ENCODE measurements at places on chromosomes 1 and 21.

GRCh38 chr1:212952641-212952976, 2.3 kb downstream of the VASH2 start:
- DNase-seq, result no peak

- DNase-seq, result no peak
These were observed 101.0 kb upstream of the COG2 start for GRCh38 chr1:230541306-230541705.

DNA sequence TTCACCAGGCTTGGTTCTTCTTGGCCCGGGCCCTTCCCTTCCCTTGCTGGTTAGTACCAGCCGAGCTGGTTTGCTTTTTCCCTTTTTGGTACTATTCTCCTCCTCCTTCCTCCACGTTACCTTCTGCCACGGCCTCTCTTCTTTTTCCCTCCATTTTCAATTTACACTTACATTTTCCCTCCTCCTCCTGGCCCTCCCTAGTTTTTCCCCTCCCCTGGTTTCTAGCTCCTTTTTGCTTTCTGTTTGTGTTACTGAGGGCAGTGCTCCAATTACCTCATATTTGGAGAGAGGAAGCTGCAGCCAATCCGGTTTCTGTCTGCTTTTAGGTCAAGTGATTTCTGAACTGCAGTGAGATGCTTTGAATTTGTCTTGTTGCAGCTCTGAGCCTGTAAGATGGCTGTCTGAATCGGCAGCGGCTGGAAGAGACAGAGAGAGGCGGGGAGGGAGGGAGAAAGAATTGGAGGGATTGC, 63.7 kb downstream of the MACF1 start:
- no peak for DNase-seq

DNA sequence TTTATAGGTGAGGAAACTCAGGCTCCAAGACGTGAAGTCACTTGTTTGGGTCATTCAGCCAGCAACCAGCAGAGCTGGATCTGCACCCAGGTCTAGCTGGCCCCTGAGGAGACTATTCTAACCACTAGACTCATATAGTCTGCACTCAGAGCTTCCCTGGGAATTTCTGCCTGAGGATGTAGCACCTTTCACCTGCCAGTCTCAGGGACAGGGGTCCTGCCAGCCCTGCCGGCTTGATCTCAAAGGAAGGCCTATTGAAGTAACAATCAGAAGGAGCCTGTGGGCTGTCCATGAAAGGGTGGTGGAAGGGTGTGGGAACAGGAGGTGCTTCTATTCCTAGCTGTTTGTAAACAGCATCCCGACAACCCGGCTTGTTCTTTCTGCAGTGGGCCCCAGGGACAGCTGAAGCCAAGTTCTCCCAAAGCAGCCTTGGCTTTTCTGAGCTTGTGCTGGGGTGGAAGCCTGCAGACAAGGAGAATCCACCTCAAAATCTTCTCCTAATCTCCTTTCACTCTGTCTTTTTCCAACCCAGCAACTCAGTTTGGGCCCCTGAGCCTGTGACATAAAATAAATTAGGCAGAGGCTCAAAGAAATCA, 7.8 kb downstream of the LMOD1 start:
- DNase-seq, result no peak

DNA sequence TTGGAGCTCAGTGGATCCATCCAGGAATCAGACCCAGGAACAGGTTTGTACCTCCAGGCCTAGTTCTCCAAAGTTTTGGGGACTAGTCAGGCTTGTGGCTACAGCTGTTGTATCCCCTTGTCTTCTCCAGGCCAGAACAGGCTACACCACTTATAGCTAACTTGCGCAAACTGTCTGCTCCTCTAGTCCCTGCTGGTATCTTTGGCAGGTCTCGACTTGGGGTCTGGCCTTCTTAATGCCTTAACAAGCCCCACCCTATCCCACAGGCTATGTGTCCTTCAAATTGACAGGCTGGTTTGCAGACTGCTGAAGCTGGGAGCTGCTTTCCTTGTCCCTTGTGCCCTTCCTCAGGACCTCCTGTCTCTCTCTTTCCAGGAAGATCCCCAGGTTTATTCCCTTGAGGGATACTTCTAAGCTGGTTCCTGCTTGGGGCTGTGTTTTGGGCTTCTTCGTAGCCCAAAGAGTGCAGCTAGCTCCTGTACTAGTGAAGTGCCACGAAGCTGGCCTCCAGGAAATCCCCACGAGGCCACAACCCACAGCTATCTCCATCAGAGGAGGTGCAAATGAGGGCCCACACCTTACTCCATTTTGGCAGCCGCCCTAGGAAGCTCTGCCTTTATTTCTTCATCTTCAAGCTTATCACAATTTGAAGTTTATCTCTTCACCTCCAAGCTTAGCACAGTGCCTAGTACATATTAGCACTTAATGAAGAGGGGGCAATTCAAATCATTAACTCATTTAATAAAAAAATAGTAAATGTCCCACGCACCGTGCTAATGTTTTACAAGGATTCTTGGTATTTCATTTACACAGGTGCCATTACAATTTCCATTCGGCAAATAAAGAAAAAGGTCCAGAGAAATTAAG, 683 bp upstream of the DMAP1 start:
- DNase-seq, result no peak
